Erythroblast (primary cell): ENCODE measurements at places on chromosomes 7 and 10.

DNA sequence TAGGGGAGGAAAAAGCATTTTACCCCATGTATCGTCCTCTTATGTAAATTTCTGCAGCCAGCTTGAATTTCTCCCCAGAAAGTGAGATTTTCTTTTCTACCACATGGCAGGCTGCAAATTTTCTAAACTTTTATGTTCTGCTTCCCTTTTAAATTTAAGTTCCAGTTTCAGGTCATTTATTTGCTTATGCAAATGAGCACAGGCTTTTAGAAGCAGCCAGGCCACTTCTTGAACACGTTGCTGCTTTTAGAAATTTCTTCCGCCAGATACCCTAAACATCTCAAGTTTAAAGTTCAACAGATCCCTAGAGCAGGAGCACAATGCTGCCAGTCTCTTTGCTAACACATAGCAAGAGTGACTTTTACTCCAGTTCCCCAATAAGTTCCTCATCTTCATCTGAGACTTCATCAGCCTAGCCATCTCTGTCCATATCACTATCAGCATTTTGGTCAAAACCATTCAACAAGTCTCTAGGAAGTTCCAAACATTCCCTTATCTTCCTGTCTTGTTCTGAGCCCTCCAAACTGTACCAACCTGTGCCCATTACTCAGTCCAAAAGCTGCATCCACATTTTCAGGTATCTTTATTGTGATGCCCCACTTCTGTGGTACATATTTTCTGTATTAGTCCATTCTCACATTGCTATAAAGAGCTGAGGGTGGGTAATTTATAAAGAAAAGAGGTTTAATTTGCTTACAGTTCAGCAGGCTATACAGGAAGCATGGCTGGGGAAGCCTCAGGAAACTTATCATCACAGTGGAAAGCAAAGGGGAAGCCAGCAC, 16.3 kb downstream of the EZH2 start:
- DNase-seq, result no peak

DNA sequence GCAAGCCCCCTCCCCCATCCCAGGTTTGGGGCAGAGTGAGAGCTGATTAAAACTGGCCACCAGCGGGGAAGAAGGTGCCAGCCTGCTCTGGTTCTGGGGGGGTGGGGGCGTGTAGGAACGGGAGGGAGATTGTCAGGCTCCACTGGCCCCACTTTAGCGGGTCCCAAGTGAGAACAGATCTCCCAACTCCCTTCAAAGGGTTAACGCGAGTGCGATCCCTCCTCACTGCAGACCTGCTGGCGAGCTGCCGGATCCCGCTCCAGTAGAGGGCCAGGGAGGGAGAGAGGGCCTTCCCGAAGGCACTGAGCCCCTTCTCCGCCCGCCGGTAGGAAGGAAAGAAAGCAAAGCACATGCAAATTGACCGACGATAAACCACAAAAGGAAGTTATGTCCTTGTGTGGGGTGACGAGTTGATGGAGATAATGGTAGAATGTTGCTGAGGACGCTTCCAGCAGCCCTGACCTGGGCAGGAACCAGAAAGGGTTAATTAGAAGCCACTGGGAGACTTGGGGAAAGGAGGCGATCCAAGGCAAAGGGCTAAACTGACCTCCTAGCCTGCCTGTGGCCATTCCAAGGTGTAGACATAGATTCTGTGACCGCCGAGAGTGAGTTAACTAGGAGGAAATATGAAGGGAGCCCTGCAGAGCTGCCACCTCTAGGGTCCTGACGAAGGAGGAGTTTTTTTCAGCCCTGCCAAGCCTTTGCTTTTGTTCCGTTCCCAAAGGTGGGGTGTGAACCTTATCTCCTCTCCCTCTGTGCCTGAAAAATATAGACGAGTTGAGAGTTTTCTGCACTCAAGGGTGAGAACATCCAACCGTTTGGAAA, 1.5 kb downstream of the NRG3 start:
- DNase-seq, result no peak

DNA sequence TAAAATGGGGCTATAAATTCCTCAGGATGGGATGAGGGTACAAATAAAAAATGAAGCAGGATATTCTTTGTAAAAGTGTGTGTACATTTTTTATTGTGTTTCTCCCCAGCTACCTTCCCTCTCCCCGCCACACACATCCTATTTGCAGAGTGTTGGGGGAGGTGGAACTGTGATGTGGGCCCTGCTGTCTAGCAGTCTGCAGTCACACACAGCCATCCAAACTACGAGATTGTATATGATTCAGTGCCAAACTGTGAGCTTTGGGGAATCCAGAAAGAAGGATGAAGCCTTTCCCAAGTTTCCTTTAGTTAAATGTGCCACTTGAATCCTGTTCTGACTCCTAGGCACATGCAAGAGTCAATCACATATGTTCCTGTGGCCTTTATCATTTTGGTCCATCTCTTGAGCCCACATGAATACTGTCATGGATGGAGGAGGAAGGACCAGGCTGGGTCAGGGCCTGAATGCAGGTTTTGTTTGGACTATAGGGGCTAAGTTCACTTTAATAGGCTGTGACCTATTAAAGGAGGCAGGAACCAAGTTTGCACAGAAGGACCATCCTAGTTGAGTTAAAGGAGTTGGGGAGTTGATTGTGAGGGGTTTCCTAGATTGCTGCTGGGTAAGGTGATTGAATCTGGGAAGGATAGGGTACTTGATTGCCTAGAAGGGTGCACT, 1.1 kb upstream of the SEMA4G start:
- no peak for DNase-seq

- DNase-seq, result peak; percentile 31
Measured at GRCh38 chr10:133388236-133388972, 5.6 kb upstream of the MTG1 start.

- no peak for DNase-seq
Measured at GRCh38 chr10:102555781-102556328, 52.1 kb downstream of the SUFU start.

GRCh38 chr10:37456456-37456855, 331.1 kb downstream of the ANKRD30A start:
- DNase-seq, result no peak

DNA sequence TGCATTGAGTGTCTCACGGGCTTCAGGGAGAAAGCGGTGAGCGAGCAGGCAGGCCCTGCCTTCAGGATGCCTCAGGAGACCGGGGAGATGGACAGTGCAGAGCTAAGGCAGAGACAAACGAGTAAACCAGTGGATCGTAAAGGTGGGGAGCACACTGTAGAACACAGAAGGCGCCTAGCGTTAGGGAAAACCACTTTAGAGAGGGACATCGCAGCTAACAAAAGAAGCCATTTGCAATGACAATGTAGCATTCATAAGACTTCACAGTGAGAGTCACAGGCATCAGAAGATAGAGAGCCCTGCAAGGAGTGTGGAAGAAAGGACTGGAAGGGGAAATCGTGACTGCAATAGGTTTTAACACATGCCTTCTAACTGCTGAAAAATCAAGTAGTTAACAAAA, 54.9 kb upstream of the TMEM273 start:
- no peak for DNase-seq

GRCh38 chr10:27312854-27313253, 72.3 kb upstream of the ACBD5 start:
- DNase-seq, result no peak

GRCh38 chr7:74252893-74253292, 1.3 kb downstream of the RFC2 start:
- peak; percentile 13 for DNase-seq

GRCh38 chr10:43623351-43623750, 17.1 kb downstream of the ZNF485 start:
- DNase-seq, result peak; percentile 24

DNA sequence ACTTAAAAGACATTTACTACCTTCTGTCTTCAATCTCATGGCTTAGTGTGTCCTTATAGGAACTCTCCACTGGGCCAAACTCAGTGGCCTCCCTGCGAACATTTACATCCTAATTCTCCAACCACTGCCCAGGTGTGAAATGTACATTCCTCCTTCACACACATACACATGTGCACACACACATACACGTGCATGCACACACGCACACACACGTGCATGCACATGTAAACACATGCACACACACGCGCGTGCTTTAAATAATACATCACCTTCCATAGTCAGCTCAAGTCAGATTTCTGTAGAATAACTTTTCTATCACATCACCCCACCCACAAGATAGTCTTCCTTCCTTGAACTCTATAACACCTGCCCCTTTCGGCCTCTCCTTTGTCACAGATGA, 216.5 kb downstream of the TMEM178B start:
- DNase-seq, result no peak

- no peak for DNase-seq
Measured at GRCh38 chr7:94183891-94184290, 179.7 kb upstream of the BET1 start.

DNA sequence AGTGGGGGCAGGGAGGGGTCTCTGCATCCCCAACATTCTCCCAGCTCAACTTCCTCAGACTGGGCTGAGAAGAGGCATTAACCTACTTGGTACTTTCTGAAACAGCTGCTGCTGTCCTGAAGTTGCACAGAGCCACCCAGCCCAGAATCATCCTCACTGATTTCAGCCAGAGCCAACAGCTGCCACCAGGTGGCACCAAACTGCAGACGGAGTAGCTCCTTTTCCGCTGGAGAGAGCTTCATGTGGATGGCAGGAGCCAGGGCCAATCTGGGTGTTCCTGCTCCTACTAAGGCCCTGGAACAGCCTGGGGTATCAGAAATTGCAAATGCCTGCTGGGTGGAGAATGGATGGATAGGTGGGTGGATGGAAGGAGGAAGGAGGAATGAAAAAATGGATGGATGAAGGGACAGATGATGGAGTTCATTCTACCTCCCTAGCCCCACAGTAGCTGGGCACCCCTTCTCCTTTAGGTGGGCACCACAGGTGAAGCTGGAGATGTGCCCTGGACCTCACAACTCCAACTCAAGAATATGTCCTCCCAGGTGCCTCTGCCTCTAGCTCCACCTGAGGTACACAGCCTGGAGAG, 11.8 kb upstream of the DRGX start:
- DNase-seq, result peak; percentile 57
